Stomach (tissue), 19 donors: ENCODE measurements at places on chromosomes 5 and 9.

DNA sequence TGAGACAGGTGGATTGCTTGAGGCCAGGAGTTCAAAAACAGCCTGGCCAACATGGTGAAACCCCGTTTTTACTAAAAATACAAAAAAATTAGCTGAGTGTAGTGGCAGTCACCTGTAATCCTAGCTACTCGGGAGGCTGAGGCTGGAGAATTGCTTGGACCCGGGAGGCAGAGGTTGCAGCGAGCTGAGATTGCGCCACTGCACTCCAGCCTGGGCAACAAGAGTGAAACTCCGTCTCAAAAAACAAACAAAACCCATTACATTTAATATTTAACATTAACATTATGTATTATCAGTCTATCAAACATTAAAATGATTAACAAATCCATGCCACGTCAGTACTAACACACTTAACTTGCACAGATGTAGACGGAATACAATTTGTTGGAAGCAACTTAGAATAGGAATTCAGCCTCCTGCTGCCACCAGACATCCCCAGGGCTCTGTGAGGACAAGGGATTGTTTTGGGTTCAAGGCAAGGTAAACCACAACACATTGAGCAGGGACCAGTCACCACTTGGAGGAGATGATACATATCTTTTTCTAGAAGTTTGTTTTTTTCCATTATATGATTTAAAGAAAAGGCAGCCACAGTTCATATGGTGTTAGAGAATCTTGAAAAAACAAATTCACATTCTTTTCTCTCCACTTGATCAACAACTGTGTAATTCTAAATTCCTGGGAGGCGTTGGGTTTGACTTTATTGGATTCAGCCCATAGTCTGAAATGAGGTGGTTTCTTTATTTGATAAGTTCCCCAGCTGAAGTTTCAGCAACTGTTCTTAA is 104.1 kb upstream of the BASP1 start:
- DNase-seq: no peak

DNA sequence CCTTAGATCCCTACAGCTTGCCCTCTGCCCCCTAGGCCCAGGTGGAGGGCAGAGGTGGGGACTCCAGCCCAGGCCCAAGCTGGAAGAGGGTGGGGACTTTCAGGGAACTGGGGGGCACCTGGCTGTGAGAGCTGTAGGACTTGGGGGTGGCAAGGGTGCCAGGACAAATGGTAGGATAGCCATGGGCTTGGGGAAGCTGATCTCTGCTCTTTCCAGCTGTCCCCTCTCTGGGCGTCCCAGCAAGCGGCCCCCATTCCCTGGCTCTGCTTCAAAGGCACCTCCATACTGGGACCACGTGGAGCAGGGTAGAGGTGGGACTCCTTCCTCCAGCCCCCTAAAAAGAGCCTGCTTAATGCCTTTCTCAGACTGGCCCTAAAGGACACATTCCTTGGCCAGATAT is 385 bp downstream of the LTC4S start:
- no peak for DNase-seq

DNA sequence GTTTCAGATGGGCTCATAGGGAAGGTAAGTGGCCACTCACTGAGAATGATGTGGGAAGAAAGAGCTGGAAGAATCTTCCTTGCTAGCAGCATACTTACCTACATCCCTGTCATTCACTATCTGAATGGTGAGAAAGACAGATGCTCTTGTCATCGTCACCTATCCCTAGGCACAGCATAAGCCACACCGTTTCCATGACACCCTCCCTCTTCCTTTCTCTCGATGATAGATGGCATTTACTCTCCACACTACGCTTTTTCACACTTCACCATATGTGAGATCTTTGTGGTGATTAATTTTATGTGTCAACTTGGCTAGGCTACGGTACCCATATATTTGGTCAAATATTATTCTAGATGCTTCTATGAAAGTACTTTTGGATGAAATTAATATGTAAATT is 44.4 kb upstream of the FER start:
- DNase-seq: no peak

DNA sequence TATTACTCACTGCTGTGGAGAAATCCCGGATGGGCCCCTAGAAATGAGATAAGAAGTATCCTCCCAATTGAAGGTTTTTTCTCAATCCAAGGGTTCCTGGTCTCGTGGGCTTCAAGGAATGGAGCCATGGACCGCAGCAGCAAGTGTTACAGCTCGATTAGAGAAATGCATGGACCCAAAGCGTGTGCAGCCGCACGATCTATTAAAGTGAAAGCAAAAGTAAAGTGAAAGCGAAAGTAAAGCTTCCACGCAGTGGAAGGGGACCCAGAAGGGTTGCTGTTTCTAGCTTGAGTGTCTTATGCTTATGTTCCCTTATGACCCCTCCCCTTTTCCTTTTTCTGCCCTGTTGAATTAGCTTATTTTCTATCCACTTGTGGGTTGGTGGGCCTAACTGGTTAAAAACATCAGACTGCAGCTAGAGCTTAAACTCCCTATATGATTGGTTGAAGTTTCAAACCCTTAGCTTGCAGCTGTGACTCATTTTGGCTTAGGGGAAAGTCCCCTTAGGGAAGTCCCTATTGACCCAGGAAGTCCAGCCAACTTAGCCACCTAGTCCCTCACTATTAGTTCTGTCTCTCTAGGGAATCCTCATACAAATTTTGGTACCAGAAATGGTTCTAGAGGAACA is 1111.8 kb downstream of the TAF11L14 start:
- peak; percentile 49 for DNase-seq
